Activated T-cell treated with anti-CD3 and anti-CD28 coated beads, Interleukin-2, amount 50 U/mL, for 4 hours (primary cell): ENCODE measurements at places on chromosomes 2 and 18. TPM values are rescaled to one million over a fixed set of nuclear protein-coding genes. Genes with fewer than 3 reads are reported as not detected.

DNA sequence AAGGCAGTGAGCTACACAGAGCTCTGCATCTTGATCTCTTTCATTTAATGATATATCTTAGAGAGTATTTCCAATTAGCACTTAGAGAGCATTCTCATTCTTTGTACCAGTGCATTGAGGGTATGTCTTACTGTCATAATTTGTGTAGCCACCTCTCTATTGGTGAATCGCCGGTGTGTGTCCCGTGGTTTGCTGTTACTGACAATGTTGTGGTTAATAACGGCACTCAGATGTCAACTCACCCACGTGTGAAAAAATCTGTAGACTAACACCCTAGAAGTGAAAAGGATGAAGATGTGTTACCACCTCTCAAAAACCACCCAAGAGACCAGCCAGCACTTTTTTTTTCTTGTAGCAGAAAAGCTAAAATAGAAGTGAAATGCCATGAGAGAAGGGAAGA is 37.1 kb downstream of the TEX51 start:
- DNase-seq, result no peak

- DNase-seq, result no peak
Observed at GRCh38 chr18:45662468-45662867, 47.2 kb downstream of the SLC14A2 start.

DNA sequence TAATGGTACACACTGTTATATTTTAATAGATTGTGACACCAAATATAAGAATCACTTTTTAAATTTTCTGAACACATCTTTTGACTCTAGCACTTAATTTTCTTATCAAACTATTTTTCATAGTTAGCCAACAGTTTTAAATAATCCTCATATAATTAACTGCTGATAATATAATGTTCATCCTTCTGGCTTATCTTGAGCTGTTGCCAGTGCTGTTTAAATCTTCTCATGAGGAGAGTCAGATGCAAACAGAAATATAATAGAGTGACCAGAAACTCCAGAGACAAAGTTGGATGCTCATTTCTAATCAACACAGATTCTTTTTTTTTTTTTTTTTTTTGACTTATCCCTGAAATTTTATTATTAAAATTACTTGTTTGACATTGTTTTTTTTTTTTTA is 282.6 kb downstream of the SPAG16 start:
- DNase-seq, result no peak

ANKRD23 gene
- total RNA-seq, result 6.3 TPM

DNA sequence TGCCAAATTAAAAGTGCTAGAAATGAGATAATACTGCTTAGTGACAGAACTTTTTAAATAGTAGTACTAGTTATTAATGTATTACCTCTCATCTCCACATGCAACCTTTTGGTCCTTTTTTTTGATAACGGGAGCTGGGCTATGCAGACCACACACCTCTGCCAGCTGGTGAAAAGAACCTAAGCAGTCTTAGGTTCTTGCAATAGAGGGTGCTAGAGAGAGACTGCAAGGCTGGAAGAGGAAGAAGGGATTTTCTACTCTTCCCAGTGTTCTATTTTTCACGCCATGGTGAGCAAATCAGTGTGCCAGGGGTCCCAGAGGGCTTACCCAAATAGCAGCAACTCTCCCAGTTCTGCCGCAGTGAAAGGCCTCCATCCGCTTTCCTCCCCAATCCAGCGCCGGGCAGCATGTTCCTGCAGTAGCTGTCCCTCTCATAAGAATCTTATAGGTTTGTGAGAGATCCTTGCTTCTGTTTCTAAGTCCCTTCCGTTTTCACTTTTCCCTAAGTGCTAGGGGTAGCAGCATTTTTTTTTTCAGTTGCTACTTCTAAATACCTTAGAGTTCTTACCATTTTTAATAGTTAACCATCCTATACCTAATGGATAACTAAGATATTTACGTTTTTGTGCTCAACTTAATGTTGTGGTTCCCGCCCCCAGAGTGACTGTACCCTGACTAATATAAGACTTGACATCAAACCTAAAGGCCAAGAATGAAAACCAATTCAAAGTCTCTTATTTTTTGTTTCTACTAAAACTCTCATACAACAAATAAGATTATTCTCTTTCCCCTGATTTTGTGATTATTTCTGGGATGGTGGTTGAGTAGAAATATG is 69.4 kb upstream of the UBE2E3 start:
- DNase-seq, result no peak

ATG9A gene
- 29.7 TPM for total RNA-seq

ZNF892 gene
- 2.9 TPM for total RNA-seq

GRCh38 chr2:157173740-157174184 is 83.7 kb upstream of the GALNT5 start:
- no peak for DNase-seq

GRCh38 chr18:10032331-10033015 is 118.7 kb downstream of the VAPA start:
- peak; percentile 17 for DNase-seq

IHH gene
- not detected for total RNA-seq

CHRNG gene
- not detected for total RNA-seq
